ENCODE measurements at places on chromosomes 6 and 20.

- no peak for DNase-seq
Observed at GRCh38 chr20:47713878-47714450, 71.3 kb downstream of the SULF2 start.

DNA sequence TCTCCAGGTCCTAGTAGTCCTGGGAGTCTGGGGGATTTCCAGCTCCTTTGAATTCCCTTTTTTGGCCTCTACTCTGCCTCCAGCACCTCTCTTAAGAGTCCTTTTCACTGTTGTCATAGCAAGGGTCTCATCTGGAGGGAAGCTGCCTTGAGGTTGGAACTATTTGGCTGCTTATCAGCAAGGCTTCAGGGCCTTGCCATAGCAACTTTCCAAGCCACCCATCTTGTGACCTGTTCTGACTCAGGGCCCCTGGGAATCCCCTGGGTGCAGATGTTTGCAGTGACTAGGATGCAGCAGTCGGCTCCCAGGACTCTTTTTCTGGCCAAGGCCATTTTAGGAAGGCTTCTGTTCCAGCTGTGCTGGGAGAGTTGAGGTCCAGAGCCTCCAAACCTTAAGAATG lies 12.4 kb downstream of the PKIG start:
- DNase-seq: no peak

GRCh38 chr20:32972181-32973076 lies 31.8 kb downstream of the SUN5 start:
- DNase-seq: peak; percentile 72

GRCh38 chr6:15937602-15938001 lies 191.3 kb upstream of the MYLIP start:
- no peak for DNase-seq

Measured in activated CD4-positive, alpha-beta T cell treated with anti-CD3 and anti-CD28 coated beads, Interleukin-2, amount 50 U/mL, for 1 hour (primary cell).